Esophagus squamous epithelium (tissue), 5 donors: ENCODE measurements at places on chromosomes 5 and 9.

DNA sequence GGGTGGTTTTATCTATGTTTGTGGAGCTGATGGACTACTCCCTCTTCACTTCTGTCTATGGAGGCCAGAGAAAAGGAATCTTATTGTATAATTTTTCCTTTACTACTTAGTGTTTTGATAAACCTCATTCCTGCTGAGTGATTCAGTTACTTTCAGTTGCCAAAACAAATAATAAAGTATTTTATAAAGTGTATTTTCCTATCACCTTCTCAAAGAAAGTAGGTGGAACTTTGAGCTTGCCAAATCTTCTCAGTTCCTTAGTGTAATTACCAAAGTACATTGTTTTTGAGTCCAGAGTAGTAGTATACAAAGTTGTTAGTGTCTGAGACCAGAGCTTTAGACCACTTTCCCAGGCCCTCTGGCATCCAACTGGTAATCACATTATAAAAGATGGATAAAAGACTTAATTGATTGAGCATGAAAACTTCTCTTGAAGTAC lies 13.5 kb downstream of the RABGAP1 start:
- no peak for DNase-seq

DNA sequence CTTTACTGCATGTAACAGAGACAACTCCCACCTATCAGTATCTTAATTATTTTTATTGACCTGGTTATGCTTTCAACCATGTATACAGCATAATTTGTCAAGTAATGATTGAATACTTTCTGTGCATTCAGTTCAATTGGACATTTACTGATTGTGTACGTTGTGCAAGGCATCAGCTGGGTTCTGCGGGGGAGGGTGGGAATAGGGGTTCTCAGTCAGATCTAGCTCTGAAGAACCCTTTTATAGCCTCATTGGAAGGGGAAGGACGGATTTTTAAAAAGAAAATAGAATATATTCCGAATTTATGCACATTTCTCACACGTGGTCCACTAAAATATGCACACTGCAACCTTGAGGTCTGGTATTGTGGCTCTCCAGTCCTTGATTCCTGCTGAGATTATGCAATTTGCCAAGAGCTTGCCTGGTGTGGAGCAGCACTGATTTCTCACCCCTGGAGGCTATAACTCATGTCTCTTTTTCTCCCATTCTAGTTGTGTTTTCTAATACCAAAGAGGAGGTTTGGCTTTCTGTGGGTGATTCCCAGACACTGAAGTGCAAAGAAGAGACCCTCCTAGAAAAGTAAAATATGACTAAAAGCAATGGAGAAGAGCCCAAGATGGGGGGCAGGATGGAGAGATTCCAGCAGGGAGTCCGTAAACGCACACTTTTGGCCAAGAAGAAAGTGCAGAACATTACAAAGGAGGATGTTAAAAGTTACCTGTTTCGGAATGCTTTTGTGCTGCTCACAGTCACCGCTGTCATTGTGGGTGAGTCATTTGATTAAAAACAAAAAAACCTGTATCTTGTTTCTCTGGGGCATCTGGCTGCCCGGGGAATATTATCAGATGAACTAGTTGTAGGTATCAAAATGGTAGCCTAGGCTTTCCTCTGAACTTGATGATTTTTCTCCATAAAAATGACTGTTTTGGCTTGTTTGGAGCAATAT lies 1.7 kb downstream of the SLC1A3 start:
- no peak for DNase-seq

GRCh38 chr5:54325610-54326311 lies 15.4 kb upstream of the ARL15 start:
- DNase-seq: no peak

GRCh38 chr9:93612052-93612795 lies 35.8 kb downstream of the PHF2 start:
- no peak for DNase-seq

GRCh38 chr9:99326112-99326916 lies 104.2 kb downstream of the SEC61B start:
- DNase-seq: no peak

DNA sequence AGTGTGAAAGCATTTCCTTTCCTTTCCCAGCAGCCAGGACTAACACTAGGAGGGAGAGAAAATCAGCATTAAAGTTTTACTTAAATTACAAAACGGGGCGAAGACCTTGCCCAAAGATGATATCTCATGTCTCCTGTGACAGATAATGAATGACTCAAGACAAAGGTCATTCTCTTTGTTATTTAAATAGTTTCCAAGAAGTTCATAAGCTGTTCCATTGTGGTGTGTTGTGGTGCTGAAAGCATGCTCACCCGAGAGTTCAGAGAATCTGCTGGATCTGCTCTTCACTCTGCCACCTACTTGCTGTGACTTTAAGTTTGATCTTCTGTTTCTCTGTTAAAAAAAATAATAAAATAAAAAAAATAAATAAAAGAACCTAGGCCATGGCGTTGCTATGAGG lies 265.9 kb upstream of the NR4A3 start:
- DNase-seq: no peak

DNA sequence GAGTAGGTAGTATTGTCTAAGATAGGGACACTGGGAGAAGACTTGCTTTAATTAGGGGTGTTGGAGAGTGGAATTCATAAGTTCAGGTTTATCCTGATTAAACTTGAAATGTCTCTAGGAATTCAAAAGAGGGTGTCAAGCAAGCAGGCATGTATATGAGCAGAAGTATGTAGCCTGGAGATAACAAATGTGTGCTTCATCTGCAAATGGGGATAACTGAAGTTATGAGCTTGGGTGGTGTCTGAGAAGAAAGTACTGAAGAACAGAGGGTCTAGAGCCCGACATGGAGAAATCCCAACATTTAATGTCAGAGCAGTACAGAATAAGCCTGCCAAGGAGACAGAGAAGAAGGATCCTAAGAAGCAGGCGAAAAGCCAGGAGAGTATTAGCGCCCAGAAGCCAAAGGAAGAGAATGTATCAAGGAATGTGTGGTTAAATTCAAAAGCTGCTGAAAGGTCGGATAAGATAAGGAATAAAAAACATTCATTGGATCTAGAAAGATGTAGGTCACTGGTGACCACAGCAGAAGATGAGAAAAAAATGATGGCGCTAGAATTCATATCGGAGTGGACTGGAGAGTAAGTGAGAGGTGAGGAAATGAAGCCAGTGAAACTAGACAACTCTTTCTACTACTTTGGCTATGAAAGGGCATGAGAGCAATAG lies 401.5 kb upstream of the PIK3R1 start:
- no peak for DNase-seq

DNA sequence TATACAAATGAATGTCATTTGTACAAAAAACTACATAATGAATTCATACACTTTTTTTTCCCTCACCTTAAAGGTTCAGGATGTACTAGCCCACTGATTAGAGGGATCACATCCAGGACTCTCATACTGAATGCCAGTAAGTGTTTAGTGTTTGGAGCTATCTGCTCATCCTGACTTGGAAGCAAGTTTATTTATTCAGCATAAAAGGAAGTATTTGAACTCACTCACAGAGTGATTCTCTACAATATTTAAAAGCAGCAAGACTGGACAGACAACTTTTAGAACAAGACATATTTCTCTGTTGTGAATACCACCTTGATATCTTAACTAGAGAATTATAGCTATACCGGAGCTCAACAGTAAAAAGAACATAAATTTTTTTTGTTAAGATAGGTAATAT lies 14.8 kb upstream of the IQGAP2 start:
- DNase-seq: no peak

DNA sequence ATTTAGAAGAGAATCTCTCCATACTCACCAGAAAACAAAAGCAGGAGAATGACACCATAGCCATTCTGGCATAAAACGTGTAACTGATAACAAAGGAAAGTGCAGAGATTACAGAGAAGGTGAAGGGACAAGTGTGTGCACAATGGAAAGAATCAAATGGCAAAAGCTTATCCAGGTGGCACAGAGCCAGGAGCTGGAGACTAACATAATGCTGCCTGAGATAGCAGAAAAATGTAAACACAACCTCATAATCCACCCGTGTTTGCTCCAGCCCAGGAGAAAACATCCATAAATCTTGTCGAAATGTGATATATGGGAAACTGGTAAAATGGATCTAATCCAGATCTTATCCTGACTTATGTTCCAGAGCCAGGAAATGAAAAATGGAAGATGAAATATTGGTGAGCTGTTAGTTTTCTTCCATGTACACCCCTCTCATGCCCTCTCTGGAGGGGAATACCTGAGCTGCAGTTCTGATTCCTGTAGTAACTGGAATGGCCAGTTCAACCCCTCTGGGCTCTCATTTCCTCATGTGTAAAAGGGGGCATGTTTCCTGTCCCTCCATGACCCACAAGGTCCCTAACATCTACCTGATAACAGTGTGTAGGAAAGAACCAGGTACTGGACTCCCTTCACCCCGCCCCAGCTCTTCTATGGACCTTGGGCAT lies 212.3 kb upstream of the DAPK1 start:
- no peak for DNase-seq

DNA sequence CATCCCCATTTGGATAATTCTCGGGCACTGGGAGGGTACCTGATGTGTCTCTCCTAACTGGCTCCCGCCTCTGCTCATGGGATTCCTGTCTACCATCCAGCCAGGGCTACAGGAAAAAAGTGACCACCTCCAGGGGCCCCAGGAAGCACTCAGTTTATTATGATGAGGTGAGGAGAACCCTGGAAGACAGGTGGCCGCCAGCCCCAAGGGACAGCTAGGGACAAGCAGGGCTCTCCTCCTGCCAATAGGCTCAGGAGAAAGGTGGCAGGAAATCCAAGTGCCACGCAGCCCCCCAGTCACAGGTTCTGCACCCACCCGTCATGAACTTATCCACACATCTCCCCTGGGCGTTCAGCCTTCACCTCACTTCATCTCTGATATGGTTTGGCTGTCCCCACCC lies 61.5 kb upstream of the ZNF354A start:
- no peak for DNase-seq

DNA sequence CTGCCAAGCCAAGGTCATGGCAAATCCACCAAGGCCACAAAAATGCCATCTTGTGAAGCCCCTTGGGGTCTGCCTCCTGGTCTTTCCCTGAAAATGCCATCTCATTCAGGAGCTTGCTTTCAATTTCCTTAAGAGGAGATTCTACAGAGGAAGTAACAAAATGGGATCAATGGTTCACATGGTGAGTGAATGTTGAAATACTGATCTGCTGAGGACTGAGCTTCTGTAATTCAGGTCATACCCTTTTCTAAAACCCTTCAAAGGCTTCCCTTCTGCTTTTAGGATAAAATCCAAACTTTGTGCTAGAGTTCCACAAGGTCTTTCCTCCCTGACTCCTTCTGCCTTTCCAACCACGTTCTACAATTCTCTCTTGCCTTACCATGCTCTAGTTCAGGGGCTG lies 24.7 kb upstream of the NR3C1 start:
- DNase-seq: no peak

- DNase-seq: no peak
Observed at GRCh38 chr9:87067426-87067825, 120.1 kb upstream of the GAS1 start.

GRCh38 chr9:110580850-110581249 lies 1.3 kb upstream of the SVEP1 start:
- no peak for DNase-seq

- no peak for DNase-seq
Observed at GRCh38 chr9:7081065-7081600, 323.4 kb downstream of the KDM4C start.

DNA sequence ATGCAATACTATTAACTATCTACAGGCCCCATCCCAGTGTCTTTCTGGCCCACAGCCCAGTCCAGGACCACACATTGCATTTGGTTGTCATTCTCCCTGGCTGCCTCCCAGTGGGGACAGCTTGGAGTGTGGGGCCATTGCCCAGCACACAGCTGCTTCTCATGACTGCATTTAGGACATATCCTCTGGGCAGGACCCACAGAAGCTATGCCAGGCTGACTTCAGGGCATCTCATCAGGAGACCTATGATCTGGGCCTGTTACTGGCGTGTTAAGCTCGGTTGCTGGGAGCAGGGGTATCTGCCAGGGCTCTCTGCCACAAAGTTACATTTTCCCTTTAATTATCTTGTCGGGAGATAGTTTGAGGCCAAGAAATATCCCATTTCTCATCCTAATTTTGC lies 32.1 kb upstream of the CLPTM1L start:
- DNase-seq: no peak

- DNase-seq: no peak
Observed at GRCh38 chr9:112382501-112383364, 2.8 kb downstream of the HSDL2 start.

GRCh38 chr5:78009937-78010527 lies 233.9 kb upstream of the TBCA start:
- no peak for DNase-seq

- DNase-seq: no peak
Observed at GRCh38 chr9:121709798-121710197, 58.4 kb downstream of the DAB2IP start.

- DNase-seq: no peak
Observed at GRCh38 chr5:61342071-61342501, 10.0 kb downstream of the ZSWIM6 start.

- DNase-seq: no peak
Observed at GRCh38 chr9:132862533-132862932, 15.6 kb downstream of the AK8 start.

DNA sequence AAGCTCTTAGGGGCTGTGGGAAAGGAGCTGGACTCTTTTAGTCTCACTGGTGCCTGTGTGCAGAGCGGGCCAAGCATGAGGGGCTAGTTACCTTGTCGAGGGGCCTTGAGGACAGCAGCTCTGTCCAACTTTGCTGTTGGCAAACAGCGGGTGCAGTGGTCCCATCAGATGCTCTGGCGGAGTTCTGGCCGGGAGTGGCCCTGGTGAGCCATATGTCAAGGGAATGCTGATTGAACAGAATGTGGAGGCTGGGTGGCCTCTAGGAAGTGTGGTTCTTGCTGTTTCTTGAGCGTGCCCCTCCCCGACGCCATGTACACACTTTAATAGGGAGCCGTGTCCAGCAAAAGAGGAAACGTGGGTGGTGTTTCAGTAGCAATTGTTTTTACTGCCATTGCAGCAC lies 3.6 kb upstream of the ADAMTS2 start:
- no peak for DNase-seq

- no peak for DNase-seq
Observed at GRCh38 chr5:78755822-78756429, 107.4 kb upstream of the LHFPL2 start.

- no peak for DNase-seq
Observed at GRCh38 chr5:99317136-99317535, 388.3 kb upstream of the CHD1 start.

GRCh38 chr9:10000669-10001068 lies 612.1 kb downstream of the PTPRD start:
- DNase-seq: no peak

DNA sequence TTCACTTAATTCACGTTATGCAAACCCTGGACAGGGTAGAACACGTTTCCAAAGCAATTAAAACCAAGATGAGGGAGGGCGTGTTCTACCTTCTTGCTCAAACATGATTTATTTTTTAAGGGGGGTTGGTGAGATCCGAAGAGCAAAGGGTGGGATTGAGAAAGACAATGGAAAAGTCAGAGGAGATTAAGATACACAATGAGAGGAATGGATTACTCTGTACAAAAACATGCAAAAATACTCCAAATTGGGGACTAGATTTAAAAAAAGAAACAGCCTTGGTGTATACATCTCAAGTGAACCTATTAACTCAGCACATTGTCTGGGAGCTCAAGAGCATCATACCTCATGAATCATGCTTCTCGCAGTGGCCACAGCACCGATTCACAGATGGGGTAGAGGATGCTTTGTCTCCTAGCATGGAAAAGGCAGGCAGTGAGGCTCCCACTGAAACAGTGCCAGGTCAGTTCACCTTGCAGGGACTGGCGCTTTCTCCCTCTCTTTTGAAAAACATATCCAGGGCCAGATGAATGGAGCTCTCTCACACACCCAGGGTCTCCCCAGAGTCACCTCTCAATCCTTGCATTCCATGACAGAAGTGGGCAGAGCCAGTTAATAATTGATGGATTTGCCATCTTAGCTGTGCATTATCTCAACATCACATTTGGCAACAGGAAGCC lies 459.7 kb downstream of the BNC2 start:
- no peak for DNase-seq

GRCh38 chr9:88587885-88588649 lies 53.1 kb downstream of the NXNL2 start:
- DNase-seq: no peak
